ENCODE measurements at places on chromosomes 3 and 15.

DNA sequence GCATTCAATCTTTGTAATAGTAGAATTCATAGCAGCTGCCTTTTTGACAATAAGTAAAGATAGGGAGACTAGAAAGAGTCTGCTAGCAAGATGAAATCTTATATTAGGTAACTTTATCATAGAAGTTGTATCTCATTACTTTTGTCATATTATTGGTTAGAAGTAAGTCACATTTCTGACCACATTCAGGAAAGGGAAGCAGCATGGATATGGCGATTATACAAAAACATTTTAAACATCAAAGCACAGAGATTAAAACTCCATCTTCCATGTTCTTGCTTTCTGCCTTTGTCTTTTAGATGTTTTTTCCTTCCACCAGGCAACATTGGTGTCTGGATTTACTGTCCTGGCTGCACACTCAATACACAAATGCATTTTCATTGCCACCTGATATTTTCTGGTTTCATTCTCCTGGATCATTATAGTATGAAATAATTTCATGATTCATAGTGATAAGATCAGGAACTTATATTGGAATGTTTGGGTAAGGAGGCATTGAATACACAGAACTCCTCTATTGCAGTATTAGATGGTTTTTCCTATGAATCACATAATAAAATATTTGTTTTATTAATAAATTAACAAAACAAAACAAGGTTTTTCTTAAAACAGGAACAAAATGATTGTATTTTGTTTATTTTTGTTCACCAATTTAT, 1460.3 kb upstream of the CADM2 start:
- DNase-seq: no peak

- DNase-seq: no peak
Measured at GRCh38 chr3:176087066-176087697, 1110.1 kb downstream of the TBL1XR1 start.

DNA sequence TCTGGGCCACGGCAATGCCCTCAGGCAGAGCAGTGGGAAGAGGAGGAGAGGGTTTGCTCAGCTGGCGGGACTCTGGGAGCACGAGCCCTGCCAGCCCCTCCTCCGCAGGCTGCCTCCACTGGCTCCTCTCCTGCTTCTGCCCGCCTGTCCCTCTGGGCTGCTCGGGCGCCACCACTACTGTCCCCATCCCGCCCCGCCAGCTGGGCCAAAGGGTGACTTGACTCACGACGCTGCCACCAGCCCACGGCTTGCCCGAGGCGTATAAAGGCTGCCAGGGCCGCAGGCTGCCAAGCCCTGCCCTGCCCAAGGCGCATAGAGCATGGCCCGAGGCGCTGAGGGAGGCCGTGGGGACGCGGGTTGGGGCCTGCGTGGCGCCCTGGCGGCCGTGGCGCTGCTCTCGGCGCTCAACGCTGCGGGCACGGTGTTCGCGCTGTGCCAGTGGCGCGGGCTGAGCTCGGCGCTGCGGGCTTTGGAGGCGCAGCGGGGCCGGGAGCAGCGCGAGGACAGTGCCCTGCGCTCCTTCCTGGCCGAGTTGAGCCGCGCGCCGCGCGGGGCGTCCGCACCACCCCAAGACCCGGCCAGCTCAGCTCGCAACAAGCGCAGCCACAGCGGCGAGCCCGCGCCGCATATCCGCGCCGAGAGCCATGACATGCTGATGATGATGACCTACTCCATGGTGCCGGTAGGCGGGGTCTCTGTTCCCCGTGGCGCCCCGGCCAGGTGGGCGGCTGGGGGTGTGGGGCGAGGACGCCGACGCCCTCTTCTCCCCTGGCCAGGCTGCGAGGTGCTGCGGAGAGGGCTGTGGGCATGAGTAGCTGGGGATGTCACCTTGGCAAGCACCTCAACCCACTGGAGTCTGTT, at the start of gene GLDN:
TSS of gene GLDN (plus strand) at position 290 of the 861 bp plus-strand sequence. CDS start at position 320, 30 bp downstream.
- no peak for DNase-seq

- DNase-seq: no peak
Measured at GRCh38 chr3:8500319-8500988, 1.2 kb upstream of the LMCD1 start.

- DNase-seq: no peak
Measured at GRCh38 chr3:124748560-124749198, 18.4 kb downstream of the UMPS start.

GRCh38 chr3:143185401-143185800, 65.8 kb downstream of the CHST2 start:
- DNase-seq: no peak
